Activated T-helper 9 cell treated with anti-CD3 and anti-CD28 coated beads, Interleukin-2, amount 50 U/mL, for 16 hours (primary cell): ENCODE measurements at places on chromosomes 7 and 10.
A peak's percentile ranks its signal among the peaks of the same experiment; 100 is the strongest.

DNA sequence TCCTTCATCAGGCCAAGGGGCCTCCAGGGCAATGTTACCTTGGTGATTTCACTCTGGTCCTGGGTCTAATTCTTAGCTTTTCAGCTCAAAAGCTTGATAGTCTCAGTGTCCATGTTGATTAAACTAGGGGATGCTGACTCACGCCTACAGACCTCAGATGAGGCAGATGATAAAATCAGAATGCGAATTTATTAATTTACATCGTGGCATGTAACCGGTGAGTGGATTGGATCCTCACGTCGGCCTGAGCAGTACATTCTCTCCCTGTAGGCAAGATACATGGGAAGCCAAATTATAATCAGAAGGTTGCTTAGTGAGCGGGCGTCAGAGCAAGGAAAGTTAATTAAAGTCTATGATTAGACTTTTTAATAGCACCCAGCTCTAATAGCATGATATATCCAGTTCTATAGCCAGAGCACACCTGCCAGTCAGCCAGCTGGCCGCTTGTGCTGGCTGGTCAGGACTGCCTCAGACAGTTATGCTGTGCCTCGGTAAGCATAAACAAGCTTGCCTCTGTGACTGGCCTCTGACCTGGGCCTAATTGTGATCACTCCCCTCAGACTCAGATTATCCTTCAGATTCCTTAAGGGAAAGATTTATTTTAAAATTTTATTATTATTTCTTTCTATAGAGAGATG, 20.2 kb upstream of the CPA5 start:
- DNase-seq, result no peak

DNA sequence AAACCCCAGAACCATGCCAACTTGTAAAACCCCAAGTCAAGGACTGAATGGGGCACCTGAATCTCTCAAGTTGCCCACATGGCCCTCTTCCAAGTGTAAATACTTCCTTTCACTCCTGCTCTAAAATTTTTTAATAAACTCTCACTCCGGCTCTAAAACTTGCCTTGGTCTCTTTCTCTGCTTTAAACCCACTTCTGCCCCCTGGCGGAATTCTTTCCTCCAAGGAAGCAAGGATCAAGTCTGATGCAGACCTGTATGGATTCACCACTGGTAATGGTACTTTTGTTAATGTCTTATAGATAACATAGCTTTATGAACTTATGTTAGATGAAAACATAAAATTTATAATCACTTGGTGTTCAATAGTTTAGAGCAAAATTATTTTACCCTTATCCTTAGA, 33.8 kb downstream of the SLC16A9 start:
- DNase-seq, result no peak

GRCh38 chr10:1287971-1288401, 231.8 kb downstream of the WDR37 start:
- no peak for DNase-seq

- no peak for DNase-seq
These were observed 80.9 kb downstream of the FAM171A1 start for GRCh38 chr10:15290150-15290549.

DNA sequence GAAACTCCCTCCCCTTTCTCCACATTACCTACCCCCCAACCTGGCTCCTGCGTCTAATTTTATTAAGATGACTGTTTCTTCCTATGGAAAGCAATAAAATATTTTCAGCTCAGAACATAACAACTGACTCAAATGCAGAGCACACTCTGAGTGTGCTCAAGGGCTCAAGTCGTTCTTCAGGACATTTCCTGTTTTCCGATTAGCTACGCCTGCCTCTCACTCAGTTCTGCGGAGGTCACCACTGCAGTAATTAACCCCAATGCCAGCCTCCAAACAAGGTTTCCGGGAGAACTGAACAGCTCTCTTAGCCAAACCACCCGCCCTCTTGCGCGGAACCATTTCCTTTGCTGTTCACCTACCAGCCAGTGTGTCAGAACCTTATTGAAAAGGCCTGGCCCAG, 19.3 kb downstream of the MYOF start:
- peak; percentile 20 for DNase-seq

DNA sequence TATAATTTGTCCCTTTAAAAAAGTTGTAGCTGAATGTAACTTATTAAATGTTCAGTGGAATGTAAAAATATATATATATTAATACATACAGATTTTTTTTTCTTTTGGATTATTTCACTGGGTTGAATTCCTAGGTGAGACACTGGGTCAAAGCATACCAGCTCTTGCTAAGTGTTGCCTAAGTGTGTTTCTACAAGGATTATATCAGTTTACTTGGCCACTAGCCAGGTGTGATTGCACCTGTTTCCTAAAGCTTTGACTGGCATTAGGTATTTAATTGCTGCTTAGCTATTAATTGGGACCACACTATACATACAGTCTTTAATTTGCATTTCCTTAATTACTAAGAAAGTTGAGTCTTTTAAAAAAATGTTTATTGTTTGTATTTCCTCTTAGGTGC, 5.5 kb upstream of the ELOVL3 start:
- DNase-seq, result no peak

- no peak for DNase-seq
These were observed 165.3 kb downstream of the CELF2 start for GRCh38 chr10:11183015-11183414.

GRCh38 chr10:97580421-97581367, 3.5 kb upstream of the HOGA1 start:
- no peak for DNase-seq

GRCh38 chr10:69628891-69629290, 1.2 kb upstream of the FAM241B start:
- DNase-seq, result no peak

GRCh38 chr7:136078630-136079029, 101.5 kb upstream of the MTPN start:
- no peak for DNase-seq

GRCh38 chr10:49556723-49557122, 17.8 kb upstream of the ERCC6 start:
- DNase-seq, result no peak

DNA sequence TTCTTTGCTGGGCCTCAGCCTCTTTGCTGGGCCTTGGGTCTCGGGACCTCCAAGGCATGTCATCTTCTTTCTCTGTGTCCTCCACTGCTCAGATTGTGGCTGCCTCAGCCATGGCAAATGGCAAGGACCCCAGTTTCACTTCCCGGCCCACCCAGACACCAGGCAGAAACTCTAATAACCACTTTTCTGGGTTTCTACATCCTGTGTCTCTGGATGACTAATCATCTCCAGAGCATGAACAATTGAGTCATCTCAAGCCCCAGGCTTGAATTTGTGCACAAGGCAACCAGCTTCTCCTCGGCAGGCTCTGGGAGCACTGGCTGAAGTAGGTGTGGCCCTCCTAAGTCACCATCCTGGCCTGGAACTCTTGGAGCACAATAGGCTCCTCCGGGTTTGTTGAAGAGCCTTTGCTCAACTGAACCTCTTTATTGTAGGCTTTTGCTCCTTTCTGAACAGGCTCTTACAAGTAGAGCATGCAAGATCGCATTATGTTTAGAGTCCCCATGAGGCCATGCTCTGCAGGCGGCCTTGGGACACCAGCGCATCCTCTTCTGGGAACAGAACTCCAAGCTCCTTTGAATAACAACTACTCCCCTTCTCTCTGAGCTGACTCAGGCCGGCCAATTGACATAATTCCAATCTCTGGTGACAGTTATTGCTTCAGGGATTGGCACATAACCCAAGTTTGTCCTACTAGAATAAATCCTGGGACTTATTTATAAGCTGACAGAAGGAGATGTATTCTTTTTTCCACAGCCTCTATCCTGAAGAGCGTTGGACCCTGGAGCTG, 218.1 kb downstream of the WDR11 start:
- no peak for DNase-seq

DNA sequence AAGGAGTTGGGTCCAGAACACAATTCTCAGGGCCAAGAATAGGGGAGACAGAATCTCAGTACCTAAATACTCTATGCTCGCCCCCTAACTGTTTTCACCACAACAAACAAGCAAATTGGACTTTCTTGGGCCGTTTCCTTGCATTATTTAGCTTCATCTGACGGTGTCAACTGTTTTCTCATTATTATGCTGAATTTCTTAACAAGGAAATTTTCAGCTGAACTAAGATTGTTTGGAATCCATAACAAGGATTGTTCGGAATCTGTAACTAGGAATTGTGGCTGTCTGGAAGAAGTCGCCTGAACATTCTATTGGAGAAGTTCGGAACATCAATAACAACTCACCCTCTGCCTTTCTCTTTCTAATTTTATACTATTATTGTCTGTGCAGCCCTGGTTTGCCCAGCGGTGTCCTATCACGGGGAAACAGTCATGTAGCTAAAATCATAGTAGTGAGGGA, 15.5 kb upstream of the DLX6 start:
- DNase-seq, result no peak

DNA sequence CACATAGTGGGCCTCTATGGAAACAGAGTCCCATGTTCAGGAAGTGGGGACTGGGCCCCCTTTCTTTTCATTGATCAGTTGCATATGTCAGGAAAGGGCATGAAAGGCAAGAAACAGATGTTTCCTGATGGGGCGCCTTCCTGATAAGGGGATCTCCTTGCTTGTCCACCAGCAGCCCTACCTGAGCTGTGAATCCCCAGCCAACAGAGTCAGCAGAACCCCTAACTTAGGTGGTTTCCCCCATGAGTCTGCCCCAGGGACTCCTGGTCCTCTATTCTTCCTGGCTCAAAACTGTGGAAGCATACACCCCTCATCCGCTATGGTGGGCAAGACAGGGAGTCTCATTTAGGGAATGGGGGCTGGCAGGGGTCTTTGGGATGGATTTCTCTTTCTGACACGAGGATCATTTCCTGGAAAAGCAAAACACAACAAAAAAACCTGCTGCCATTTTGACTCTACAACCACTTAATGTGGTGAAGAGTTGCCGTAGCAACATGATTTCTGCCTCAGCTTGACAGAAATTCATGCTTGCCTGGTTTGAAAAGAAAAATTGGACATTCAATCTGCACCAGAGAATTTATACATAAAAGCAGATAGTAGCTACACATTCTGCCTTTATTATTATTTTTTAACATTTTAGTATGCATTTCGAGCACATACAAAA, 119.8 kb downstream of the SPAG6 start:
- no peak for DNase-seq

- no peak for DNase-seq
These were observed 4.4 kb upstream of the WDR91 start for GRCh38 chr7:135215698-135216097.

DNA sequence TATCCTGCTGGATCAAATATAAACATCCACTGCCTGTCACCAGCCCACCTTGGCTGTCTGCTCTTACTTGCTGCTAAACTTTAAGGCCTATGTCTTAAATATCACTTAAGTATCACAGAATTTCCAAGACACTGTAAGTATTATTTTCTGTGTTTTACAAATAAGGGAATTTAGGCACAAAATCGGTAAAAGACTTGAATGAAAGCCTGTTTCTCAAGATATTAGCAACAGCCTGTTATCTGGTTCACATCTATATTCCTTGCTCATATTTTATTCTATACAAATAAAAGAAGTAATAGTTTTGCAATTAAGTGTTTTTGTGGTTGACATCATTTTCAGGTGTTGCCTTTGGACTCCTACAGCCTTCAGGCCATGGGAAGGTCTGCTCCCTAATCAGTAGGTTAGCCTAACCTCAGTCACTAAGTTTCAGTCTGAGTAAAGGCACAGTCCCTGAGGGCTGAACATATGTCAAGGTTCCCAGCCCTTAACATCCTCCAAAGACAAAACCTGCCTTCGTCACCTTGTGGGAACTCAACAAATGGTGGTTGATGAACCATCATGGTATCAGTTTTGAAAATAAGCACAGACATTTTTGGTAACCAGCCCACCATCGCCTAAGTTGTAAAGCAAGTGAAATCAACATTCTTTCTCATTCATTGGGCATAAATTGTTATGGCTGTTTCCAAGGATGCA, 127.1 kb downstream of the CREB5 start:
- DNase-seq, result no peak

GRCh38 chr7:145134377-145134776, 298.5 kb upstream of the TPK1 start:
- no peak for DNase-seq

DNA sequence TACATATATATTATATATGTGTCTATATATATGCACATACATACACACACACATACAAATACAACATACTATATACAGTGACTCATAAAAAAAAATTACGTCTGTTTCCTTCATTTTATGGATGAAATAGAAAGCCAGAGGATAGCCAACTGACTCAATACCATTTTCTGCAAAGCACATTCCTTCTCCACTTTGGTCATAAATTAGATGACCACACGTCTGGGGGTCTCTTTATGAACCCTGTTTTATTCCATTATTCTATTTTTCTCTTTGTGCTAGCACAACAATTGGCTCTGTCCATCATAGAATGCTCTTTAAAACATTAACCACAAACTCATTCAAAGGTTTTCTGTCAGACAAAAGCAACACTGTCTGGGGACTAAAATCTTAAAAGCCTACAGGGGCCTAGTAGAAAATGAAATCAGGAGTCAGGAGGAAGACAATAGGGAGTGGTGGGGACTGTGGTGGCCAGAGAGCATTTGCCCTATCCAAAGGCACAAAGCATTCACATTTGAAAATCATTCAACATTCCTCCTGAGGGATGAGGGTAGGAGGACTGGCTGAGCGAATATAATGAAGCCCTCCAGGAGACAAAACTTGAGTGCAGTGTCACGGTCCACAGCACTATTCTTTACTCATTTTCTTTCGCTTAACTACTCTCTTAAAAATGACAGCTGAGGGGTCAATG, 4.3 kb downstream of the CUBN start:
- no peak for DNase-seq

DNA sequence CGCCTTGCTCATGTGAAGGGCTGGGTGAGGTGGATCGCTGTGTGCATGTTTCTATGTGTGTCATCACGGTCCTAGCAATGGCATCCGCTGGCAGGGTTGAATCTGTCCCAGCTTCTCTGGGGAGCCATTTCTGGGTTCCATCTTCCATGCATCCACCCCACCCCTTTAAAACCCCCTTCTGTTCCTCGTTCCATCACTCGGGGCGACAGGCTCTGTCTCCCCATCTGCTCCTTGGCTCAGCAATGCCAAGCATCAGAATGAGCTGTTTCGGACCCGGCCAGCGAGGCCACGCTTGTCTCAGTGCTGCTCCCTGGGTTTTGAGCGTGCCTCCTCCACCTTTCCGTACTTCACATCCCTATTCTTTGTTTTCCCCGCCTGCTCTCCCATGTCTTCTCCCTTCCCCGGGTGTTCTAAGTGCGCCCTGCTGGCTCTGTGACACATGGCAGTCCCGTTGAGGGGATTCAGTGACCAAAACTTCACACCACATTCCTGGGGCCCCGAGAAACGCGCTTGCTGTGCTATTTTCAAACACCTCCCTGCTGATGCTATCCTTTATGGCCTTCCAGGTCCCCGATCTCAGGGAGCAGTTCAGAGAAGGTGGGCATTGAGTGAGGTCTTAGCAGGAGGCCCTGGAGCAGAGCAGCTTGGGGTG, 554.1 kb upstream of the FOXK1 start:
- DNase-seq, result no peak

- DNase-seq, result no peak
These were observed 44.2 kb upstream of the SLC35G1 start for GRCh38 chr10:93849593-93849992.

DNA sequence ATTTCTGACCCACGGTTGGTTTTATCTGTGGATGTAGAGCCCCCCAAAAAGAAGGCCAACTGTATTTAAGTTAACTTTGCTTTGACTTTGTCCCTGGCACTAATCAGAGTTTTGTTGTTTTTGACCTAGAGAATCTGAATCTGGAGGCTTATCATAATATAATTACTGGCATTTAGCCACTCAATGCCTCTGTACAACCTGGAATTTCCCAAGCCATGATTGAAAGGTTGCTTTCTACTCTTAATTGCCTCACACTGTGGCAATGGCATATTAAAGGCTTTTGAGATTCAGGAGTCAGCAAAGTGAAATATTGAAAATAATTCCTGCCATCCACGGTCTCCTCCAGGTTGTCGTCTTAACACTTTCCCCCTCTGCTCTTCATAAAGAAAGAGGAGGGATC, 205.2 kb upstream of the GHITM start:
- DNase-seq, result no peak
